ENCODE measurements at places on chromosomes 7 and 10.

- DNase-seq = no peak
Measured at GRCh38 chr10:57262892-57263291, 901.8 kb upstream of the ZWINT start.

DNA sequence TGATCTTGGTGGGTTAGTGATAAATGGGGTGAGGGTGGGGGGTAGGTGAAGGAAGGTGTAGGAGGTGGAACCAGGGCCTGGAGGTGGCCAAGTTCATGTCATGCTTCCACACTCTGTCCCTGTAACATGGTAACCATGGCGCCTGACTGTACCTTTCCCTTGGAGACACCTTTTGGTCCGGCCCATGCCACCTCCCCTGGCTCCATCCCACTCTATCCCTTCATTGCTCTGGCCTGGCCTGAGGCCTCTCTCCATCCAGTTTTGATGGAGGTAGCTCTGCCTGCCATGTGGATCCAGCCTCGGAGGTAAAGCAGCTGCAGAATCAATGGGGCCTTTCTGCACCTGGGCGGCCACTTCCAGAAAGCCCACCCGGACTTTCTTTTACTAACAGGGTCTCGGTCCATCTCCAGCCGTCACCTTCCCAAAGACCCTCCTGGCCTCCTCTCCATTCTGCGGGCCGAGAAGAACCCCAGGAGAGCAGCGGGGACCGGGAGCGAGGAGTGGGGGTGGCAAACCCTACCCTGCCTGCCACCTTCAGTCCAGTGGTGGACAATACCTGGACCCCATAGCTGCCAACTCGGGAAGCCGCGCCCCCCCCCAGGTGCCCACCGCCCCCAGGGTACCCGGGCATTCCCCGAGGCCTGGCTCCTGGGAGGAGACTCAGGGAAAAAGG, 504 bp upstream of the TRRAP start:
- no peak for DNase-seq

DNA sequence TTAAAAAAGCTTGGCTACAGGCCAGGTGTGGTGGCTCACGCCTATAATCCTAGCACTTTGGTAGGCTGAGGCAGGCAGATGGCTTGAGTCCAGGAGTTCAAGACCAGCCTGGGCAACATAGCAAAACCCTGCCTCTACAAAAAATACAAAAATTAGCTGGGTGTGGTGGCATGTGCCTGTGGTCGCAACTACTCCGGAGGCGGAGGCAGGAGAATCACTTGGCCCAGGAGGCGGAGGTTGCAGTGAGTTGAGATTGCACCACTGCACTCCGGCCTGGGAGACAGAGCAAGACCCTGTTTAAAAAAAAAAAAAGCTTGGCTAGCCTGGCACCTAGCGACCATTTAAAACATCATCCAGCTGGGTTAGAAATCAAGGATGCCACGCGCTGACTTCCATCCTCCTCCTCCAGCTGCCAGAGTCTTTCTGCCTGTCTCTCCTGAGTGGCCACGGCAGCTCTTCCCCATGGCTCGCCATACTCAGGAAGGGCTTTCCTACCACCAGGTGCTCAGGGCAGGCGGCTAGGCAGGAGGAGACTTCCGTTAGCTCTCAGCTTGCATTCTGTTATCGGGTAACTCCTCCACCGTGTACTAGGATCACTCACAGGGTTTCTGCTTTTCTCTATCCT, 45.0 kb downstream of the DENND2A start:
- DNase-seq = no peak

- no peak for DNase-seq
Measured at GRCh38 chr10:118682533-118682932, 72.2 kb downstream of the CACUL1 start.

GRCh38 chr10:124601431-124602120, 140.0 kb downstream of the LHPP start:
- no peak for DNase-seq

- no peak for DNase-seq
Measured at GRCh38 chr7:361680-362401, 71.9 kb downstream of the FOXL3 start.

- DNase-seq = no peak
Measured at GRCh38 chr7:17802056-17802455, 138.2 kb downstream of the SNX13 start.

DNA sequence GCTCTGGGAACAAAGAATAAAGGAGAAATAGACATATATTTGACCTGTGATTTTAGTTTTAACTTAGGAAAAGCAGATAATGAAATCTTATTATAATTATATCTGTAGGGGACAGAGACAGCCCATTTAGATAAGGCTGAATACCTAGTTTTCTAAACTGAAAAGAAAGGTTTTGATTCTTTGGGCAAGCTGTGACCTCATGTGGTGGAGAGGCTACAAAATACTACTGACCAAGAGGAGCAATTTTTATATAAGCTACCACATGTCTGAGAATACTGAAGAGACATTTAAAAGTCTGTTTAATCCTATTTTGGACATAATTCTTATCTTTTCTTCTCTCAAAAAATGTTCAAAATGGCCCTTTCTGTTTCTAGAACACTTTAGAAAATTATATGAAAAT, 271.0 kb downstream of the MTERF1 start:
- DNase-seq = no peak

GRCh38 chr10:110531687-110532086, 34.0 kb downstream of the DUSP5 start:
- no peak for DNase-seq

GRCh38 chr10:66234872-66235271, 691.0 kb upstream of the LRRTM3 start:
- DNase-seq = no peak

GRCh38 chr10:50490241-50490640, 133.5 kb downstream of the SGMS1 start:
- no peak for DNase-seq

GRCh38 chr10:17109475-17110207, 20.0 kb downstream of the CUBN start:
- no peak for DNase-seq

DNA sequence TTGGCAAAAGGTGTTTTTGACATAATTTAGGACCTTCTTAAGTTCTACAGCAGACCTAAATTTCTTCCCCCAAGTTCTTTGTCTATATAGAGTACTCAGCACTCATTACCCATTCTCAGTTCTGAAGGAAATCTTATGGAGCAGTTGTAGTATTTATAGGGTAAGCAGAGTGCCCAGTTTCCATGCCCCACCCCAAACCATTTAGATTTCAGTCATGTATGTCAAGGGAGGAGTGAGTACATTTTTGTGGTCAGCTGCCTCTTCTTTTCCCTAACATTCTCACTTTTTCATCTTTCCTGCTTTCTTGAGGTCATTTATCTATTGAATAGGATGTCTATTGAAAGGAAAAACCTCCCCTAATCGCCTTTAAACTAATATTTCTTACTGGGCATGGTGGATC, 83.3 kb downstream of the KAT6B start:
- no peak for DNase-seq

DNA sequence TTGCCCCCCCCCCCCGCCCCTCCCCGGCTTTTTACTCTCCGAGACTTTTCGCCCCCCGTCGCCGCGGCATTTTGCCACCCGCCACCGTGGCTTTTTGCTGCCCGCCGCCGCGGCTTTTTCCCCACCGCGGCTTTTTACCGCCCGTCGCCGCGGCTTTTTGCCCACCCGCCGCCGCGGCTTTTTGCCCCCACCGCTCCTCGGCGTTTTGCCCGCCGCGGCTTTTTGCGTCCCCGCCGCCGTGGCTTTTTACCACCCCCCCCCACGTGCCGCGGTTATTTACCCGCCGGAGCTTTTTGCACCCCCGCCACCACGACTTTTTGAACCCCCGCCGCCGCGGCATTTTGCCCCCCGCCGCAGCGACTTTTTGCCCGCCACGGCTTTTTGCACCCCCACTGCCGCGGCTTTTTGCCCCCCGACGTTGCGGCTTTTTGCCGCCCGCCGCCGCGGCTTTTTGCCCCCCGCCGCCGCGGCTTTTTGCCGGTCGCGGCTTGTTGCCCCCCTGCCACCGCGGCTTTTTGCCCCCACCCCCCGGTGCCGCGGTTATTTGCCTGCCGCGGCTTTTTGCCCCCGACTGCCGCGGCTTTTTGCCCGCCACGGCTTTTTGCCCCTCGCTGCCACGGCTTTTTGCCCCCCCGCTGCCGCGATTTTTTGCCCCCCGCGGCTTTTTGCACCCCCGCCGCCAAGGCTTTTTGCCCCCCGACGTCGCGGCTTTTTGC, 461.1 kb downstream of the ZNF33B start:
- DNase-seq = no peak

DNA sequence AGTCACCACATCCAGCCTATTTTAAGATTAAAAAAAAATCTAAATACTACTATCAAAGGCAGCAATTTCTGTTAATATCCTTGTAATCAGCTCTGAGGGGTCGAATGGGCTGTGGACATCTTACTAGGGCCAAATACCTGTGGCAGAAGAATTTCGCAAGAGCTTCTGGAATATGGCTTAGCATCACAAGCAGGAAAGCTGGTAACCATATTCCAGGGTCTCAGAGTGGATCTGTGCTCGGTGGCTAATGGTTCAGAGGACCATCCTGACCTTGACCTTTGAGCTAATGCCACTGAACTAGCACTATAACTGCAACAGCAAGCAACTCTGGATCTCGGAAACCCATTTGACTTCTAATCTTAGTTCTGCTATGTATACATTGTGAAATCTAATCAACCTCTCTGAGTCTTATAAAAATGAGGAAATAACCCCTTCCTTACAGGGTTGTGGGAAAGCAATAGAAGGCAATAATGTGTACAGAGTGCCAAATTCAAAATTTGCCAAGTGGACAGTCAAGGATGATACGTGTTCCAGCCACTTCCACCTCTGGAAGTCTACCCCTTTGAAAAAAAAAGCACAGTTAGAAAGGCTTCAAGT, 65.5 kb downstream of the CYP26A1 start:
- no peak for DNase-seq

DNA sequence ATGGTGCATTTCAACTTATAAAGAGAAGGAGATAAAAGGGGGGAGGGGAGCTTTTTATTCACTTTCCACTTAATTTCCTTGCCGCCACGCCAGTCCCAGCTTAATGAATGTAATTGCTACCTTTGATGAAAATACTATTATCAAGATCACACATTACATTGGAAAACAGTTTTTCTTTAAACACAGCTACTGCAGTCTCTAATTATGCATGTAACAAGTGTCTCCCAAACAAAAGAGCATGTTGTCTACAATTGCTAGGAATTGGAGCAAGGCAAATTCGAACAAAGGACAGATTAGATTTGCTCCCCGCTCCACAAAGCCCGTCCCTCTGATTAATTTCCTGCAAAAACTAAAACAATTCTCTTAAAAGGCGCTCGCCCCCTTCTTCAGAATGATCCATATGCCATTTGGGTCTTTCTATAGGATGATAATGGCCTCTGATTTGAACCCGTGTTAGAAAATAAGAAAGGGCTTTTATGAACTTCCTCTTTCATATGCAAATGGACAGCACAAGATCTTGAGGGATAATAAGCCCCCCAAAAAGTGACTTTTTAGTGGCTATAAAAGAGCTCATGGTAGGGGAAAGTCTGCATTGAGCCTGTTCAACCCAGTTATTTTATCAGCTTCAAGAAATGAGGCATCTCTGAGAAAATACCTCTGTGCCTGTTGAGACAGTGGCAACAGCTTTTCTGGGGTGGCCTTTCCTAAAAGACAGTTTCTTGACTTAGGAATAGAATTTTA, 60.6 kb downstream of the ACADSB start:
- DNase-seq = no peak

GRCh38 chr7:132024290-132024689, 467.9 kb upstream of the PODXL start:
- no peak for DNase-seq

DNA sequence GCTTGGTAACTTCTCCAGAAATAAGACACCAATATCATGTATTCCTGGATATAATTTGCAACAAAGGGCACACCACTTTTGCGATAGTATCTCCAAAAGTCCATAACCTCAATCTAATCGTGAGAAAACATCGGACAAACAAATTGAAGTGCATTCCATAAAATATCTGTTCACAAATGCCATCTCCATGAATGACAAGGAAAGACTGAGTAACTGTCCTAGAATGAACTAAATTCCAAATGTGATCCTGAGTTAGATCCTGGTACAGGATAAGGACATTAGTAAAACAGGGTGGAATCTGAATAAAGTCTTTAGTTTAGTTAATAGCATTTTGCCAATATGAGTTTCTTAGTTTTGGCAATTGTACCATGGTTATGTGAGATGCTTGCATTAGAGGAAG, 384.2 kb downstream of the SUGCT start:
- no peak for DNase-seq

GRCh38 chr7:12314199-12314598, 89.5 kb downstream of the VWDE start:
- DNase-seq = no peak

DNA sequence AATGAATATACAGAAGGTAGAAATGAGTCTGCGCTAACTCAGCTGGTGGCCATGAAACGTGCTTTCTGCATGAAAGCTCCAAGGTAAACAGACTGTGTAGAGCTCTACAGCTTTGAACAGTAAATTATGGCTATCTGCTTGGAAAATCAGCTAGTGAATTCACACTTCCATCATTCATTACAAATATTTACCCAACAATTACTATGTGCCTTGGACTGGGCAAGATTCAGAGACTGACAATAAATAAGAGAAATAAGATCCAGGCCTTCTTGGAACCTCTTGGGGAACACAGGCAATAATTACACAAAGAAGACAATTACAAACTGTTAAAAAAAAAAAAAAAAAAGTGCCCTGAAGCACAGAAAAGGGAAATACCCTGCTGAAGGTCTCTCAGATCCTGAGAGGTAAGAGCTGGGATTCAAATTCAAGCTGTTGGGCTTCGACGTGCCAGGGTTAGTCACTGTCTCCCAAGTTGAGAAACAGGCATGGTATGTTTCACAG, 15.8 kb downstream of the TSPAN12 start:
- DNase-seq = no peak

- DNase-seq = no peak
Measured at GRCh38 chr7:120725376-120726039, 132.4 kb downstream of the TSPAN12 start.

- no peak for DNase-seq
Measured at GRCh38 chr10:100306861-100307260, 20.4 kb upstream of the BLOC1S2 start.

DNA sequence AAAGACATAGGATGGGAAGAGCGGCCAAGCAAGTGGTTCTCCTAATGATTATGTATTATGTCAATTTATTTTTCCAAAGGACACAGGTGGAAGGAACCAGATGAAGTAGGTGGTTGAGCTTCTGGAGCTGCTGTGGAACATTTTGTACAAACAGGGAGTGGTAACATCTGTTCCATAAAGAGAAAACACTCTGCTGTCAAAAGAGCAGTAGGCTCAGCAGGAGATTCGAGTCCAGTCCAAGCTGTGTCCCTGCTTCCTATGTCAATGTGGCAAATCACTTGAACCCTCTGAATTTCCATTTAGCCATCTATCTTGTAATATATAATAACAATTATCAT, 448.0 kb upstream of the ANKRD30A start:
- no peak for DNase-seq

GRCh38 chr10:17673471-17674061, 29.6 kb downstream of the STAM start:
- DNase-seq = no peak

GRCh38 chr7:106615808-106616707, 44.9 kb downstream of the CCDC71L start:
- no peak for DNase-seq

GRCh38 chr10:131461093-131461492, 149.6 kb upstream of the TCERG1L start:
- no peak for DNase-seq

GRCh38 chr10:132270721-132271457, 36.9 kb downstream of the STK32C start:
- DNase-seq = no peak
